ENCODE measurements at places on chromosomes 6 and 20.

GRCh38 chr20:9490631-9491030 lies 23.8 kb upstream of the LAMP5 start:
- no peak for DNase-seq

GRCh38 chr6:144793744-144794143 lies 508.6 kb downstream of the UTRN start:
- no peak for DNase-seq

- DNase-seq, result no peak
These were observed 46.8 kb downstream of the SPATA2 start for GRCh38 chr20:49868538-49868937.

DNA sequence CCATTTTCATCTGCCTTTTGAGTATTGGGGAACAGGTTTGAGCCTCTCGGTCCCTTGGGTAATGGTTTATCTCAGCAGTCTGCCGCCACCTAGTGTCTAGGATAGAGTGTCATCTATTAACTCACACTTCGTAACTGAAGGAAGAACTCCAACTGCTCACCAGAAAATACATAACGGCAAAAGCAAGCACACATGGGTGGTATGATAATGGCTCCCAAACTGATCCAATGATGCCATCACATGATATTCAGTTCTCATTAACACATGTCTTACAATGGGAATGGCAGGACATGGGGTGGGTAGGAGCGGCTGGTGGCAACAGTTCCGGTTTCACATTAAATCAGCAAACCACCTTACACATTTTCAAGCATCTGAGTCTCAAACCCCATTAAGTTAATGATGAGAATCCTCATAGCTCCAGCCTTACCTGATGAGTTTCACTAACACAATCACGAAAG lies 110.7 kb upstream of the PHACTR1 start:
- peak; percentile 14 for DNase-seq

DNA sequence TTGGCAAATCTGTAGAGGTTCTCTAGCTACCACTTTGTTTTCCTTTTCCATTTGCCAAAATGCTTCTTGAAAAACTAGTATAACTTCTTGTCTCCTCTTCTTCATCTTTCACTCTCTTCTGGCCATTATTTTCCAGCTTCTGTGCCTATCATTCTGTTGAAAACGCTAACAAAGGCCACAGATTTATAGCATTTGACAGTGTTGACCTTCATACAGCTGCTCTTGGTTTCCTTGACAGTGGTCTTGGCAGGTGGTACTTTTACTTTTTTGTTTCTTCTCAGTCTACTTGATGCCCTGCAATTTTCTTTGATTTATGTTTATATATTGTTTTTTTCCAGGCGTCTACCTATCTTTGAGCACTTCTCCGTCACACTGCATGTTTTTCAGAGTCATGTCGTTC lies 23.7 kb downstream of the TRMT11 start:
- no peak for DNase-seq

GRCh38 chr6:119195204-119195603 lies 116.7 kb upstream of the FAM184A start:
- no peak for DNase-seq

DNA sequence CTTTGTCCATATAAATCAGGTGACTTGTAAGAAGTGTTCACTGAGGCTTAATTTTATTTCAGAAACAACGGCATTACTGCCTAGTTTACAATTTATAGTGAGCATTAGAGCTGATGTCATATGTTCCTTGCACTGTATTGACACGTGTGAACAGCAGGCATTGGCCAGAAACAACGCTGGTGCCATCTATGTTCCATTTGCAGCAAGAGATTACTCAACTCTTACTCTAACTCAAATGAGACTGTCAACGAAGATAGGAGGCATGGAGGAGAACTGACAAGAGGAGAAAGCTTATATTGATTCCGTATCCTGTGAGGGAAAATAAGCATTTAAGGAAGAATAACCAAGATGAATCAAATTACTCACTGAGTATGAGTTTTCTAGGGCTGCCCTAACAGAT lies 48.4 kb downstream of the MTFR2 start:
- no peak for DNase-seq

GRCh38 chr6:16624636-16625290 lies 136.5 kb downstream of the ATXN1 start:
- DNase-seq, result no peak

DNA sequence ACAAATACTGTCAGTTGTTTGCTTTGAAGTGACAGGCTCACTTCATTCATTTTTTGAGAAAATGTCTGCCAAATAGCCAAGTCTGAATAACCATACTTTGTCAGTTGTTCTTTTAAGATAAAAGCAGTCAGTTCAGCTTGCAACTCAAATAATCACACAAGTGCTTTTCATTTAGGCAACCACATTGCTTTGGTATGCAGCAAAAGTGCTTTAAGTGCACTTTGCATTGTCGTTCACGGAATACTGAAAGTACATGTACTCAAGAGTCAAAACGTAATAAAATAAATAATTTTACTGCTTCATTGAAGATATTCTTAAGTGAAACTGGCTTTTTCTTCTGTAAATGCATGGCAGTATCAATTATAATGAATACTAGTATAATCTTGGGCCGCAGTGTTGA lies 107.2 kb downstream of the MMS22L start:
- no peak for DNase-seq

GRCh38 chr20:18971574-18971973 lies 158.0 kb downstream of the SCP2D1 start:
- no peak for DNase-seq

- DNase-seq, result no peak
These were observed 125.9 kb downstream of the CDK19 start for GRCh38 chr6:110689275-110689935.

- peak; percentile 40 for DNase-seq
These were observed 51.0 kb downstream of the SSR1 start for GRCh38 chr6:7261852-7262461.

DNA sequence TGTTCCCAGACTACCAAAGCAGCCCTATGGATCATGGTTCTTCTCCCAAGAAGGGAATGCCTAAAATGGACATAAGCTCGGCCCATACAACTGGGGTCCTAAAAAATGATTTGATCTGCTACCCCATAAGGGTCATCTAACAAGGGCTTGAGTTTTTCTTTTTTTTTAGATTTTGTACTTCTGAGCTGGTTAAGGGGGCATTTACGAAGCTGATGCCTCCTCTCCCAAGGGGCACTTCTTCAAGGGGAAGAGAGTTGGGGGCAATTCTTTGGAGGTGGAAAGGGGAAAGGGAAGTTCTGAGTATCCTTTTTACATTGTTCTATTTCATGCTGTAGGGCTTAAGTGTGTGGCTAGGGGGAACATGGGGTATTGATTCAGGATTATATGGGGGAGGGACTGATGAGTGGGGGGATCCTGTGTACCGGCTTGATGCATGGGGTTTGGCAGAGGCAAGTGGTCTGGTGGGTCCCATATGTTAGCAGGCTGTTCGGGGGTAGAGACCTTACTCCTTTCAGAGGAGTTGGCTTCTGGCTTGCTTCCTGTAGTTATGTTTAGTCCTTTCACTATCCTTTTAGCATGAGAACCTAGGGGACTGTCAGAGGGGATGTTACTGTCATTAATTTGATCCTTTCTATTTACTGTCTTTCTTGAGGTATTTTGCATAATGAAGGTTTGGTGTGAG lies 8.1 kb upstream of the ZNFX1 start:
- DNase-seq, result no peak

GRCh38 chr6:137256350-137257103 lies 37.3 kb upstream of the IFNGR1 start:
- DNase-seq, result no peak

GRCh38 chr6:137175868-137176245 lies 2.4 kb upstream of the IL22RA2 start:
- DNase-seq, result no peak

GRCh38 chr6:46632053-46632452 lies 20.6 kb downstream of the CYP39A1 start:
- DNase-seq, result no peak

DNA sequence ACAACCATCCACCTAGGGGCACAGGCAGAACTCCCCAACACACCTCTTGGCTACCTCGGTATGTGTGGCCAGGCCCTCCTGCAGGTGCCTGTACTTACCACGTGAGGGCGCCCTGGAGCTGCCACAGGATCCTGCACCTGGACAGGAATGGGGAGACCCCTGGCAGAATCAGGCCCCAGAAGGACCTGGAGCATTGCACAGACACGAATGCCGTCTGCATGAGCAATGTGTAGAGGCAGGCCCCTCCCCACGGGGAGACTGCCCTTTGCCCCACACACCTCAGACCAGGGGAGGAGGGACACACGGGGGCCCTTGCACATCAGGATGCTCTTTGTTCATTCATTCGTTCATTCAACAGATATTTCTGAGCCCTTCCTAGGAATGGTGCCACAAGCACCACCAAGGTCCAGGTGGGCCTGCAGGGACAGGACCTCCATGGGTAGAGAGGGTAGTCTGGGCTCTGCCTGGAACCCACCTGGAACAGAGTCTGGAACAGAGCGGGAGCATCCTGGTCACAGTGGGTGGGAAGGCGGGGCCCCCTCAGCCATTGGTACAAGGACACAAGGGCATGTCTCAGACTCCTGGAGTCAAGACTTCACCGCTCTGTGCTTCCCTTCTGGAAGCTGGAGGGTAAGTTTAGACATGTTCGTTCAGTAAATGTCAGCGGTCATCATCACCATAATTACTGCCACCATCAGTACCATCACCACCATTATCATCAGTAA lies 32.3 kb downstream of the YTHDF1 start:
- DNase-seq, result no peak

DNA sequence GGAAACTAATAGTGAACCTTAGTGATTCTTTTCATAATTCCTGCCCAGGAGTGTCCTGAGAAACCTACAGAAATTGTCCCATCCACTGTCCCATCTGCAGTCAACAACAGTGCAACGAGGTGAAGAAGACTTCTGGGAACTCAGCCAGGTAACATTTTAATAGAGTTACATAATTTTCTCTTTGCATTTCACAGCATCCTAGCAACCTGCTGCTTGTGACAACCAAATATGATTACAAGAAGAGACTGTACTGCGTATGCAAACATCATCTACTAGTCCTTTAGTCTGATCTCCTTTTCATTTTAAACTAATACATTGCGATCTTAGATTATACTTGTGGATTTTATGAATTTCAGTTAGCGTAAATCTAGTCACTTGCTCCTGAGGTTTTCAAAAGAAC lies 951.6 kb downstream of the TFAP2A start:
- DNase-seq, result no peak

GRCh38 chr6:40389254-40389653 lies 197.9 kb downstream of the LRFN2 start:
- DNase-seq, result no peak

DNA sequence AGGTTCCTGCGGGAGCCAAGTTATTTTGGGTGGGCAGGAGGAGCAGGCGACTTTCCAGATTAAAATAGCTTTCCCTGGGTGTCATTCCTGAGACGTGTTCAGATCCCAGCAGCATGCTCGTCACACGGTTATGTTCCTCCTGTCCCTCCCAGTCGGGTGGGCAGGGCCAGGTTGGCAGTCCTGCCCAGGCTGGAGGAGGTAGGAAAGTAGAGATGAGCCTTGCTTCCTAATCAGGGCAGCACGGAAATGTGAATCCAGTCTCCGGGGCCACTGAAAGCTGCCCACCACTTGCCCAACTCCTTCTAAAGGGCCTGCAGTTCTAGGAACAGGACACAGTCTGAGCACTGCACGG lies 137.0 kb downstream of the MRPL14 start:
- no peak for DNase-seq

- peak; percentile 81 for DNase-seq
These were observed at the start of gene HSD17B8 for GRCh38 chr6:33204415-33205190. Gene HSD17B8 (plus strand): TSS chr6:33204655. CDS start chr6:33204669, 14 bp downstream.

- DNase-seq, result no peak
These were observed 151.5 kb upstream of the FLRT3 start for GRCh38 chr20:14488756-14489479.

- no peak for DNase-seq
These were observed 107.3 kb downstream of the IRF4 start for GRCh38 chr6:498795-499231.

DNA sequence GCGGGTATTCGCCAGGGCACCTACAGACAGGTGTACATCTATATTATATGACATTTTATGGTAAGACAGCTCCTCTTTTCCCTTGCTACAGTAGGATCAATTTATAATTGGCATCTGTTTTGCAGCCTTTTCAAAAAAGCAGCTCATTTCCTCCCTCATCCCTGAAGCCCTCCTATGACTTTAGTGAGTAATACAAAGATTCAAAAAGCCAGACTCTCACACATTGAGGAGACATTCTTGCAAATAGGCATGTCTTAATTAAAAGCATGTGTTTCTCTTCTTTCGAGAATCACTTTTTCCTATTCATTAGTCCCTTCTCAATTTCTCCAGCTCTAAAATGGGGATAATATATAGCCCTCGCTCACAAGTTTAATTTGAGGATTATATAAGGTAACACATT lies 283.4 kb downstream of the TBC1D7 start:
- no peak for DNase-seq

DNA sequence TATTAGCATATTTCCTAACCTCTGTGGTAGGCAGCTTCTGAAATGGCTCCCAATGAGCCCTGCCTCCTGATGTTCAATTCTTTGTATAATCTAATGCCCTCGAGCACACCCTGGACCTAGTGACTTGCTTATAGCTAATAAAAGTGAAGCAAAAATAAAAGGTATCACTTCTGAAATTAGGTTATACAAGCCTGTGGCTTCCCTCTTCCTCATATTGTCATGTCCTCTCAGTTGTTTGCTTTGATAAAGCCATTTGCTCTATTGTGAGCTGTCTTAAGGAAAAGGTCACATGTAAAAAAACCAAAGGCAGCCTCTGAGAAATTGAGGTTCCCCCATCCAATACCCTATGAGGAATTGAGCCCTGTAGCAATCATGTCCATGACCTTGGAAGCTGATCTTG lies 442.1 kb upstream of the ADGRB3 start:
- no peak for DNase-seq

DNA sequence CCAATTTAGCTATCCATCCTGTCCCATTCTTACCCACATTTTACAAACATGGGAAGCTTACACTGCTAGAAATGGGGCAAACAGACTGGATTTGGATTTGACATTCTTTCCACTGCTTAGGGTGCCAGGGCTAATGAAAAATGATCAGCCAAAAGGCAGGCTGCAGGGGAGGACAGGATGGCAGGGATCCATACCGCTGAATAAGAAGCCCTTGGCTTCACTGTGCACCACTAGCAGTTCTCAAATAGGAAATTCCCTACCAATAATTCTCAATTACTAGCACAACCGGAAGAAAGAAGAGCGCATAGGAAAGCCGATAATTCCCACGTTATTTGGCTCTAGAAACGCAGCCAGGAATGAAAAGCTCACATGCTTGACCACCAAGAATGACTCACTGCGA lies 73.1 kb downstream of the NDUFAF5 start:
- no peak for DNase-seq

- DNase-seq, result no peak
These were observed 65.8 kb downstream of the HMGN3 start for GRCh38 chr6:79168695-79168980.

DNA sequence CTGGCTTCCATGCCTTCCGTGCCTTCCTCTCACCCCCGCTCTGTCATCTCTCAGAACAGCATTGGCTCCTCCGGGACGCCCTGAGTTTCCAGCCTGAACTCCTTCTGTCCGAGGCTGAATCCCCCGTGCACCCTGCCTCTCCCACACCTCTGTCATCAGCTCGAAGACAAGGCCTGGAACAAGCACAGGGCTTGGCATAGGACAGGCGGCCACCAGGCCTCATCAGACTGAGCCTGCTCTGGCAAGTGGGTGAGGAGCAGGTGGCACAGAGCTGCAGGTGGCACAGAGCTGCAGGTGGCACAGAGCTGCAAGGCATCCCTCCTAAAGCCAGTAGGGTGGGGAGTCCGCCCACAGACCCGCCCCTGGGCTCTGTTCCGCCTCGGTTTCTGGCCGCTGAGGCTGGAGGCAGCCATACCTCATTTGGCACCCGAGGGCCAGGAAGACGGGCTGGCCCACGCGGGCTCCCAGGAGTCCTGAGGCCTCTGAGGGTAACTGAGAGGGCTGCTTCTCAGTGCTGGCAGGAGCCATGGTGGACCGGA lies 60.2 kb downstream of the EZR start:
- peak; percentile 81 for DNase-seq

Data from DMS 273 treated with DMSO at 0.1 percent for 48 hours (cell line).